ENCODE measurements at places on chromosomes 2 and 18.

DNA sequence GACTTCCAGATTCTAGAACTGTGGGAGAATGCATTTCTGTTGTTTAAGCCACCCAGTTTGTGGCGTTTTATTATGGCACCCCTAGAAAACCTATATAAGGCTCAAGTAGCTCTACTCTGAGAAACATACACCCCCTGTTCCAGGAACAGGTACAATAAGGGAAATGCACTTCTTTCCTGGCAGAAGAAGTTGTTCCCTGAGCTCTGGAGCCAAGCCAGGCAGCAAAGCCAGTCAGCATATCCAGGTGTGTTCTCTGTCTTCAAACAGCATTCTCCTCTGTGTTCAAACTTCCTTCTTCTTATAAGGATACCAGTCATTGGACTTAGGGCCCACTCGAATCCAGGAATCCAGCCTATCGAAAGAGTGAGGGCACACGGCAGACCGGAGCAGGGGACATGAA lies 96.5 kb downstream of the TPGS2 start:
- DNase-seq = no peak

GRCh38 chr2:240730501-240731177 lies 39.0 kb downstream of the AQP12A start:
- no peak for DNase-seq

DNA sequence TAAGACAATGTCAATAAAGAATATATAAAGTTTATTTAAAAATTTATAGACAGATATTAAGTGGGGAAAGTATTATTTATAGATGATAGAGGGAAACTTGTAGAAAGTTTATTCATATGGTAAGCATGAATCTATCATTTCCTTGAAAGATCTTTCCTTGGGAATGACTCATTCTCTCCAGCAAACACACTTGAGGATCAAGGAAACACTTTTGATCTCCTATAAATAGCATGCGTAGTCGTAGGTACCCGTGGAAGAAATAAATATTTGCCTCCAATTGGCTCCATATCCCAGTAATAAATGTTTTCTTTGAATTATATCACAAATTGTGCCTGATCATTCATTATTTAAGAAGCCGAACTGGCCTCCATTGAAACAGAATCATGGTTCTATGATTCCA lies 483.4 kb downstream of the RNF144A start:
- DNase-seq = no peak

DNA sequence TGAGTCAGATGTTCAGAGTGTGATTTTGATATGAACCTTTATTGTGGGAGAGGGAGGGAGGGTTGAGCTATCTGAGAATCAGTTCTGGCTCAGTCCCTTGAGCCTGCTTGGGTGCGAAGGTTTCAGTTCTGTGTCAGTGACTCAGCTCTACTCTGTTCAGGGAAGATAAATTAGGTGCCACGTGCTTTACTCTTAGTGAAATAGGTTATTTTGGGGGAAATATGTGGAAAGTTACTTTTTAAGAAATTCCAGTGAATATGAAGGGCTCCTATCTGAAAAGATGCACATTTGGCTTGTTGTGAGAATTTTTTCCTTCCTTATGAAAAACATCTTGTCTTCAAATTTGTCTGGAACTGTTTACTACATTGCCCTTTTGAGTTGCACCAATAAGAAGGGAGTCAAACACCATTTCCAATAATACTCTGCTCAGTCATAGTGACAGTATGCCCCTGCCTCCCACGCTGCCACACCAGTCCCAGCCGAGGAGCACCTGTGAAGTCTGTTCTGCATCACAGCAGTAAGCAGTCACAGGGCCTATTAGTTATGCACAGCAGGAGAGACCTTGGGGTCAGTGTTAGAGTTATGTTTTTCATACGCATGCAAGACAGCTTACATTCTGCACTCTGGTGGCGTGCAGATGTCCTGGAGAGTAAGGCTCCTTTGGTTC lies 32.8 kb upstream of the DNAH7 start:
- DNase-seq = no peak

GRCh38 chr2:56531668-56532420 lies 348.1 kb downstream of the CCDC85A start:
- DNase-seq = no peak

DNA sequence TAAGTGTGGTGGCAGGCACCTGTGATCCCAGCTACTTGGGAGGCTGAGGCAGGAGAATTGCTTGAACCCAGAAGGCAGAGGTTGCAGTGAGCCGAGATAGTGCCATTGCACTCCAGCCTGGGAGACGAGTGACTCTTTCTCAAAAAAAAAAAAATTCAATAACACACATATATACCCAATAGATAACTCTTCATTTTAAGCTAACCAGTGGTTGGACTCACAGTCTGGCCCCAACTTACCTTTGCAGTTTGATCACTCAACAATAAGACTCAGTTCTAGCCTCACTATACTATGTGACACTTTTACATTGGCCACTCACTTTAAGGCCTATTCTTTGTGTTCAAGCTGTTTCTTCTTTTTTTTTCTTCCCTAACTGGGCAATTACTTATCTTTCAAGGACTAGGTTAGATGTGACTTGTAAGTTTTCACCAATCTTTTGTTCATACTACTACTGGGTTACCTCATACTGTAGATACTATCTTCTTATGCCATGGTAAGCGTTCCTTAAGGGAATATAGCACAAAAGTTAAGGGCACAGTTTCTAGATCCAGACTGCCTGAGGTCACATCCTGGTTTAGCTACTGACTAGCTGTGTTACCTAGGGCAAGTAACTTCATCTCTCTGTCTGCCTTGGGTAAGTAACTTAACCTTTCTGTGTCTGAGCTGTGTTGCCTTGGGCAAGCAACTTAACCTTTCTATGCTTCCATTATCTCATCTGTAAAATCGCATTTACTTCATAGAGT lies 6.3 kb upstream of the GTF3C2 start:
- DNase-seq = no peak

DNA sequence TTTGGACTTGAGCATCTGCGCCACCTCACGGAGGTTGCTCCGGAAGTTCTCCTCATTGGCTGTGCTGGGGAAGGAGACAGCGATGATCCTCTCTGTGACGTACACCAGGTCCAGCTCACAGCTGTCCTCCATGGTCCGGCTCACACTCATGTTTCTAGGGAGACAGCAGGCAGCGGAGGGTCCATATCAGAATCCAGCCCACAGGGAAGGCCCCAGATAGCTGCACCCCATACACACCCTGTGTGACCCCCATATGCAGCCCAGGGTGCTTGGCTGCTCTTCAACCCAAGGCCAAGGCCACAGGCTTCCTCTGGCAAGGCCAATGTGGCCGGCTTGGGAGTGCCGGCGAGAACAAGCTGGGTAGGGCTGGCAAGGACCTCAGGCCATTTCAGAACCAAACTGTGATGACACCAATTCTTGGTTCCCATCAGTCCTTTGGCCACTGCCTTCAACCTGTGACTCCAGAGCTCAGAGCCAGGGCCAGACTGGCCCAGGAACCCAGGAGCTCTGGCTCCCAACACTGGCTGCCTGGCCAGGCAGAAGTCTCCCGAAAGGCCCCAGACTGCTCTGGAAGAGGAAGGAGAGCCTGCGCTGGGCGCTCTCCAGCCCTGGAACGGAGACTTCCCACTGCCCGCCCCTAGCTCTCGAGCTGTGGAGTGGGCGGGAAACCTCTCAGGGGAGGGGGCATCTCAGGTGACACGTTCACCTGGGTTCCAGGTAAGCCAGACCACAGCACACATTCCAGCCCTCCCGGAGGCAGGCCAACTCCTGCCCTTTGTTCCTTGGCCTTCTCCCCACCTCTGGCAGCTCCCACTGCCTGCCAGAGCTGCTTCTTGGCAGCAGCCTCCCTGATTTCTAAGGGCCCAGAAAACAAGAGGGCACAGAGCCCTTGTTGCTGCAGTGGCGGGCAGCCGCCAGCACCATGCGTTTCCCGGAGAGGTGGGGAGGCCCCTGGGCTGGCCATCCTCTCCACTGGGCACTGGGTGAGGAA lies 104.7 kb downstream of the TNS1 start:
- DNase-seq = peak; percentile 81
